ENCODE measurements at places on chromosomes 5 and 9.

GRCh38 chr5:14110680-14111079, 32.5 kb upstream of the TRIO start:
- no peak for DNase-seq

DNA sequence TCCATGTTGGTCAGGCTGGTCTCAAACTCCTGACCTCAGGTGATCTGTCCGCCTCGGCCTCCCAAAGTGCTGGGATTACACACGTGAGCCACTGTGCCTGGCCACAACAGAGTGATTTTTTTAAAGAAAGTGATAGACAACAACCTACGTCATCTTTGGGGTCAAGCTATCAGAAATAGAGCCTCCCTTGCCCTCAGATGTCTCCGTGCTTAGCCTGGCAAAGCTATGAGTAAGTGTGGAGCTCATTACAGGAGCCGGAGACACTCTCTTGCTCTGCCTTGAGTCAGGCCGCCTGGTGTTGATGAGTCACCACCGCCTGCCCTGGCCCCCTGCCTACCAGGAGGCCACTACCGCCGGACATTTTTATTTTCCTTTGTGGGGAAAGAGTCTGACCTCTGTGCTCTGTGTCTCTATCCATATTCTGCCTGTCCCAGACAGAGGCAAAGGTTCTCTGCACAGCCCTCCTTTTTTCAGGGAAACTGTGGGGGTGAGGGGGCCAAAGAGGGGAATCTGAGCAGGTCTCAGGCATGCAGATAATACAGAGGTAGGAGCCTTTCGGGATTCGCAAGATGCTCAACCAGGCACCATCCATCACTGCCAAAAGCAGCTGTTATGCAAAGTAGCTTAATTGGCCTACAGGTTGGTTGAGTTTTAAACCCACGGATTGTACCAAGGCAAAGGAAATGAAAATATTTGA, 123.7 kb upstream of the CPEB4 start:
- DNase-seq = no peak

- no peak for DNase-seq
Measured at GRCh38 chr5:146894753-146895521, 16.4 kb upstream of the PPP2R2B start.

GRCh38 chr5:164000819-164001218, 495.4 kb downstream of the MAT2B start:
- no peak for DNase-seq

DNA sequence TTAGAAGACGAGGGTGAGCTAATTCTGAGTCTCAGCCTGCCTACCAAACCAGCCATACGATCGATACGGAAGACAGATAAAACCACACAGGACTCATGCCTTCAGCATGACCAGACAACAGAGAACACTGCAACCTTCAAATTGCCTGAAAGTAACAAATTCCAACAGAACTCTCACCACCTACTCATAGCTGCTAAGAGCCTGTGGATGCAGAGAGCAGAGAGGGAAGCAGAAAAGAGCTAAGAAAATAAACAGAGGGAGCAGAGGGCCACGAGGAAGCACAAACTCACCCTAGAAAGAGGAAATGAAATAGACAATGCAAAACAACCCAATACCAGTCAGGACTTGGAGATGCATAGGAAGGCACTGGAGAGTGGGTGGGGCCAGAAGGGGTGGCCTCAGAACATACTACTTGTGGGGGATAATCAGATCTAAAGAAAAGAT, 86.7 kb upstream of the TAS2R1 start:
- no peak for DNase-seq

- no peak for DNase-seq
Measured at GRCh38 chr9:80231318-80232236, 659.8 kb downstream of the TLE4 start.

GRCh38 chr5:154291917-154292316, 101.4 kb downstream of the GALNT10 start:
- DNase-seq = no peak

- DNase-seq = no peak
Measured at GRCh38 chr5:77987331-77987730, 211.2 kb upstream of the TBCA start.

DNA sequence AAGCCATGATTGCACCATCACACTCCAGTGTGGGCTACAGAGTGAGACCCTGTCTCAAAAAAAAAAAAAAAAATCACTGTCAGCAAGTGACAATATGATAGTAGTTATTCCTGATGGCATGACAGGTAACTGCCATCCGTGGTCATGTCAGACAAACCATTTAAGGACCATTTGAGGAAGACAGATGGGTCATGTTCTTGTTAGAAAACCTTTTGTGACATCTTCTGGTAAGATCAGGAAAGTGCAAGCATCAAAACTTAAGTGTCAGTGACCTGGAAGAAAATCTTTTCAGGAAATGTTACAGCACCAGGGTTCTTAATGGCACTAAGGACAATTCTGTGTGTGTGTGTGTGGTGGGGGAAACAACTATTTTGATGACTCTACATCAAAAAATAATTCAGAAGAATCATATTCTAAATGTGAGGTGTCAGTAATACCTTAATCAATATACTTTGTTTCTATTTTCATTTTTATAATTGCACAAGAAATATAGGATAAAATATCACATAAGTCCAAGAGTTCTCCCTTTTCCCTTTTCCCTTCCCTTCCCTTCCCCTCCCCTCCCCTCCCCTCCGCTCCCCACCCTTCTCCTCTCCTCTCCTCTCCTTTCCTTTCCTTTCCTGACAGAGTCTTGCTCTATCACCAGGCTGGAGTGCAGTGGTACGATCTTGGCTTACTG, 17.8 kb downstream of the SLC38A9 start:
- no peak for DNase-seq

- DNase-seq = no peak
Measured at GRCh38 chr9:4821133-4821532, 28.4 kb downstream of the RCL1 start.

DNA sequence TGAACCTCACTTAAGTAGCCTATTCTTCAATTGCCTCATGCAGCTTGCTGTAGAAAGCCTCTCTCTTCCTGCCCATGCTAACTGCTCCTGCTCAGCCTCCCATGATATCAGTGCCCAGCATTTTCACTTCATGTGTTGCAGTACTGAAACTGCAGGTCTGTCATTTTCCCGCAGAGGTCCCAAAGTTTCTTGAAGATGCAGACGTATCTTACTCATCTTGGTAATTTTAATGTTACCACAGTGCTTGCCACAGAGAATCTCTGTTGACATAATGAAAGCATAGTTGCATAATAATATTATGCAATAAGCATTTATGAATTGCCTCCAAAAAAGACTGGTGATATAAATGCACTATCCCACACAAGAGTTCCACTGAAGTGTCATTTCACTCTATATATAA, 561.1 kb upstream of the DAP start:
- no peak for DNase-seq

DNA sequence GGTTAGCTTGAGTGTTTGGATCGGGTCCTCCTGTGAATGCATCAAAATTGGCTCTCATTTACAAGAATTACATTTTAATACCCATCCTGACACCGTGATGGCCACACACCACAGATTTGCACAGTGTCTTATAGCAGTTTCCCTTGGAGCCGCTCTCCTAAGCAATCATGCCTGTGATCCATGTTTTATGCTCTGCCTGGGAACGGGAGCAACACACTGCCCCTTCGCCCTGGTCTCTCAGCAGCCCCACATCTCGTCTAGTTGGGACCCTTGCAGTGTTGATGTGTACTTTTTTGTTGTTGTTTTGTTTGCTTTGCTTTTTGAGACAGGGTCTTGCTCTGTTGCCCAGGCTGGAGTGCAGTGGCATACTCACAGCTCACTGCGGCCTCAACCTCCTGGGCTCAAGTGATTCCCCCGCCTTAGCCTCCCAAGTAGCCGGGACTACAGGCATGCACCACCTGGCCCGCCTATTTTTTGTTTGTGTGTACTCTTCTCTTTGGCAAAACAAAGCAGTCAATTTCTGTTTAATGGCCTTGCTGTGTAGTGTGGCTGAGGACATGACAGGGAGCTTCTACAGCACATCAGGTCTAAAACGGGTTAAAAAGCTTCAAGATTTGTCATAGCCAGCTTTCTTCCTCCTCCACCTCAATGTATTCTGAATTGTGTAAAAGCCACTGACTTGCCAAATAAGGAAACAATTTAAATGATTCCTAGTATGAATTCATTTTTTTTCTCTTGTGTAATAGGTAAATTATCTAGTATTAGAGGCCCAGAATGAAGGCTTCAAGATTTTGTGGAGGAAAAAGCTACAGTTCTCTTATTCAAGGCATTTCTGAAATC, 101.6 kb upstream of the TBCA start:
- DNase-seq = no peak

DNA sequence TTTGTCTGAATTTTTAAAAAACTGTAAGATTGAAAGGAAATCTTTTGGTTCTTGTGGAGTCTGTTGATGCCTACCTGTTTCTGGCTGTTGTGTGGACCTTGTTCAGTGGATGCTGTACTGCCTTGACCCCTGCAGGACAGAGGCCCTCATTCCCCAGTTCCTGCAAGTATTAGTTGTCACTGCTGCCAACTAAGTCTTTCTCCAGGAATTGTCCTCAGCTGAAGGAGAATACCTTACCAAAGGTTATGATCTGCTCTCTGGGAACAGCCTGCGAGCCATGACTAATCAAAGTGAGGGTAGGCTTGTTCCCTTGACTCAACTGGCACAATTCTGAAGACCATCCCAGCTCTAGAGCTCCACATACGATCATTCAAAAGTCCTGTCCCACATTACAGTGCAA, 145.3 kb upstream of the FST start:
- DNase-seq = no peak

- peak; percentile 73 for DNase-seq
Measured at GRCh38 chr5:159094745-159095144, 5.0 kb downstream of the EBF1 start.

DNA sequence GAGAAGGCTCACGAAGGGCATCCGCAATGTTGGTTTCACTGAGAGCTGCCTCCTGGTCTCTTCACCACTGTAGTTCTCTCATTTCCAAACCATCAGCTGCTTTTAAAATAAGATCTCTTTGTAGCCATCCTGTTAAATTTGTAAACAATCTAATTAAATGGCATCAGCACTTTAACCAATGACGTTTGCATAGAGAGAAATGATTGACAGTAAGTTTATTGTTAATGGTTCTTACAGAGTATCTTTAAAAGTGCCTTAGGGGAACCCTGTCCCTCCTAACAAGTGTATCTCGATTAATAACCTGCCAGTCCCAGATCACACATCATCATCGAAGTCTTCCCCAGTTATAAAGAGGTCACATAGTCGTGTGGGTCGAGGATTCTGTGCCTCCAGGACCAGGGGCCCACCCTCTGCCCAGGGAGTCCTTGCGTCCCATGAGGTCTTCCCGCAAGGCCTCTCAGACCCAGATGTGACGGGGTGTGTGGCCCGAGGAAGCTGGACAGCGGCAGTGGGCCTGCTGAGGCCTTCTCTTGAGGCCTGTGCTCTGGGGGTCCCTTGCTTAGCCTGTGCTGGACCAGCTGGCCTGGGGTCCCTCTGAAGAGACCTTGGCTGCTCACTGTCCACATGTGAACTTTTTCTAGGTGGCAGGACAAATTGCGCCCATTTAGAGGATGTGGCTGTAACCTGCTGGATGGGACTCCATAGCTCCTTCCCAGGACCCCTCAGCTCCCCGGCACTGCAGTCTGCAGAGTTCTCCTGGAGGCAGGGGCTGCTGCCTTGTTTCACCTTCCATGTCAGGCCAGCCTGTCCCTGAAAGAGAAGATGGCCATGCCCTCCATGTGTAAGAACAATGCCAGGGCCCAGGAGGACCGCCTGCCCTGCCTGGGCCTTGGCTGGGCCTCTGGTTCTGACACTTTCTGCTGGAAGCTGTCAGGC, 16.6 kb downstream of the SQSTM1 start:
- peak; percentile 46 for DNase-seq

- DNase-seq = peak; percentile 77
Measured at GRCh38 chr5:173331956-173332479, 3.8 kb upstream of the STC2 start.

- no peak for DNase-seq
Measured at GRCh38 chr5:124454081-124454480, 292.4 kb downstream of the ZNF608 start.

- no peak for DNase-seq
Measured at GRCh38 chr5:137836997-137837396, 30.7 kb upstream of the MYOT start.

- peak; percentile 16 for DNase-seq
Measured at GRCh38 chr9:93304574-93305496, 120.9 kb downstream of the WNK2 start.

- DNase-seq = no peak
Measured at GRCh38 chr5:72066705-72067107, 40.6 kb upstream of the MAP1B start.

GRCh38 chr5:177596775-177597238, 3.1 kb upstream of the B4GALT7 start:
- peak; percentile 31 for DNase-seq

GRCh38 chr5:83527221-83527620, 55.7 kb downstream of the VCAN start:
- DNase-seq = no peak

GRCh38 chr9:92508018-92508820, 25.9 kb upstream of the ASPN start:
- DNase-seq = no peak

- no peak for DNase-seq
Measured at GRCh38 chr9:27659001-27659400, 85.7 kb upstream of the C9orf72 start.

DNA sequence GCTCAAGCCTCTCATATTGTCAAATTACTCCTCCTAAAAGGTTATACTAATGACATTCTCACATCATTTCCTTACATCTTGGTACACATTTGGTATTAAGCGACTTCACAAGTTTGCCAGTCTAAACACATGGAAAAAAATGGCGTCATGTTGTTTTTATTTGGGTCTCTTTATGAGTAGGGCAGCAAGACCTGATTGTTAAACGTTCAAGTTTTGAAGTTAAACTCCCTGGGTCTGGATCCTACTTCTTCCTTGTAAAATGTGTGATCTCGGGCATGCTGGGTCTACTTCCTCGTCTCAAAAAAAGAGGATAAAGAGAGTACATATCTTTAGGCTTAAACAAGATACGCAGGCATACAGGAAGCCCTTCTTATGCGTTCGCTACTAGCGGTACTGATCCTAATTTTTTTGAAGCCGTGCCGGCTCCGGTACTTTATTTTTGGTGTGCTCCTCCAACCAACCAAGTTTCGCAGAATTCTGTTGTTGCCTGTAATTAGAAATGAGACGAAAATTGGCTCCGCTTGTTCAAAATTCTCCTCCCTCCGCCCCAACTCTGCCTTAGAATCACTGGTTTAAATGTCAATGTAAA, 596 bp upstream of the CDC37L1 start:
- DNase-seq = no peak

- no peak for DNase-seq
Measured at GRCh38 chr9:120579139-120580050, 572 bp downstream of the CDK5RAP2 start.

GRCh38 chr5:139851558-139851957, 56.0 kb downstream of the PSD2 start:
- no peak for DNase-seq

GRCh38 chr9:109487247-109487646, 10.9 kb downstream of the PTPN3 start:
- no peak for DNase-seq

DNA sequence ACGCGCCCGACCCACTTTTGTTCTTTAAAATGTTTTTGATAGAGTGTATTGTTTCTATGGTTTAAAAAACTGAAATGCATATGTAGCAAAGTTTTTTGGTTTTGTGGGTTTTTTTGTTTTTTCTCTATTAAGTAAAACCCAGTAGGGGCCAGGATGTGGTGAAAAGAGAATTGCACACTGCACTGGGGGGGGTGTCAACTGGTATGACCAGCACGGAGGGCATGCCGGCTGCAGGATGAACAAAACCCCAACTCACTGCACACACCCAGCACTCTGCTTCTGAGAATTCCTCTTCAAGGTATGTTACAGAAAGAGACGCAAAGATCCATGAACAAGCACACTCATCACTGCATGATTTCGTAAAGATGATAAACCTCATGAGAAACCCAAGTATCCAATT, 75.0 kb downstream of the STK10 start:
- no peak for DNase-seq

- DNase-seq = no peak
Measured at GRCh38 chr5:115579747-115580173, 22.5 kb downstream of the TICAM2 start.

Measured in Peyer's patch (tissue), 4 donors.